Right ventricle myocardium superior (tissue), 1 donor: ENCODE measurements at places on chromosomes 7 and 10.
A peak's percentile ranks its signal among the peaks of the same experiment; 100 is the strongest.

- peak; percentile 50 for DNase-seq
Observed at GRCh38 chr10:1420661-1421362, 316.5 kb downstream of the ADARB2 start.

GRCh38 chr7:79736418-79736817, 283.0 kb upstream of the MAGI2 start:
- no peak for DNase-seq

DNA sequence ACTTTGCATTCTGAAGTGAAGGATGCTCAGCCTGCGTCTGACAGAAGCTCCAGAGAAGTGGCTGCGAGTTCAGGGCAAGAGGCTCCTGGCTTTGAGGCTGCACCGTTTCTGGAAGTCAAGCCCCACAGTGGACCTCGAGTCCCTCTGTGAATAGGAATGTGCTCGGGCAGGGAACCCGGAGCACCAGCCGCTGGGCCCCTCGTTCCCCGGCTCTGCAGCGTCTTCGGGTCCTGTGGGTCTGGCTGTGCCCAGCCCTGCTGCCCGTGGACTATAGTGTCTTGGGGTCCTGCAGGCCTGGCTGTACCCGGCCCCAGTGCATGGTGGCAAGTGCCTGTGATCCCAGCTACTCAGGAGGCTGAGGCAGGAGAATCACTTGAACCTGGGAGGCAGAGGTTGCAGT, 45.3 kb upstream of the PRKAR1B start:
- no peak for DNase-seq

DNA sequence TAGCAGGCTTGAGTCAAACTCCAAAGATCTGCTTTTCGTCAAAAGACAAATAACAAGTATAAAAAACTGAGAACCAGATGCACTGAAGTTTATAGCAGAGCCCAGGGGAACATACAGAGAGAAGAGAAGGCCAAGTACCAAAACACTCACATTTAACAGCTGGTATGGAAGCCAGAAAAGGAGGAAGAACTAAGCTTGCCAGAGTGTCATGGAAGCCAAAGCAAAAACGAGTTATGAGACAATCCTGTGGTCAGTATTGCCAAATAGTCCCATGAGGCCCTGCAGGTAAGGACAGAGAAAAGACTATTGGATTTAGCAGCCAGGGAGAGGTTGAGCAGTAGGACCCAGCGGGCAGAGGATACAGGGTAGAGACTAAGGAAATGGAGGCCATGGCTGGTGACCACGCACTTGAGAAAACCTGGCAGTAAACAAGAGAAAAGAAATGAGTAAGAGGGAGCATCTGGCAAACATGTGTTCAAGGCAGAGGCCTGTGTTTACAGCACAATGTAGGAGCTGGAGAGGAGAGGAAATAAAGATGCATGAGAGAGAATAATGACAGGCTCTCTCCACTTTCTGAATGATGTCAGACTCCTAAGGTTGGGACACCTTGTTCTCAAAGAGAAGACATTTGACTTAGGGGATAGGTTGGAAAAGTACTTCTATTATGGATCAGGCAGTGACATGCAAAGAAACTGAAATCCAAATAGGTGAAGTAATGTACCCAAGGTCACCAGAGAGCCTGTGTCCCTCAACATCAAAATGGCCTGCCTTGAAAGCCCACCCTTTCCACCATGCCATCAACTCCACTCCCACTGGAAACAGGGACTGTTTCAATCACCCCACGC, 9.1 kb downstream of the CREB3L2 start:
- peak; percentile 71 for DNase-seq

DNA sequence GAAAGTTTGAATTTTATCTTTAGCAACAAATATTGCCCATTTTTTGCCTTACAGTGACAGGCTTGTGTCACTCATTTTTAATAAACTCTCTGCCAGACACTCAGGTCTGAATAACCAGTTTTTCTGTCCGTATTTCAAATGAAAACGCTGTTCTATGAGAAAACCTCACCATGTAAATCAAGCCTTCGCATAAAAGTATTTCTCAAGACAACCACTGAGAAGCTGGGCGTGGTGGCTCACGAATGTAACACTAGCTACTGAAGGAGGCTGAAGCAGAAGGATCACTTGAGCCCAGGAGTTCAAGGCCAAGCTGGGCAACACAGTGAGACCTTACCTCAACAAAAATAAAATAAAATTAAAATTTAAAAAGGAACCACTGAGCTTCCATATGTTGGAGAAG, 339.3 kb downstream of the PARD3 start:
- no peak for DNase-seq

DNA sequence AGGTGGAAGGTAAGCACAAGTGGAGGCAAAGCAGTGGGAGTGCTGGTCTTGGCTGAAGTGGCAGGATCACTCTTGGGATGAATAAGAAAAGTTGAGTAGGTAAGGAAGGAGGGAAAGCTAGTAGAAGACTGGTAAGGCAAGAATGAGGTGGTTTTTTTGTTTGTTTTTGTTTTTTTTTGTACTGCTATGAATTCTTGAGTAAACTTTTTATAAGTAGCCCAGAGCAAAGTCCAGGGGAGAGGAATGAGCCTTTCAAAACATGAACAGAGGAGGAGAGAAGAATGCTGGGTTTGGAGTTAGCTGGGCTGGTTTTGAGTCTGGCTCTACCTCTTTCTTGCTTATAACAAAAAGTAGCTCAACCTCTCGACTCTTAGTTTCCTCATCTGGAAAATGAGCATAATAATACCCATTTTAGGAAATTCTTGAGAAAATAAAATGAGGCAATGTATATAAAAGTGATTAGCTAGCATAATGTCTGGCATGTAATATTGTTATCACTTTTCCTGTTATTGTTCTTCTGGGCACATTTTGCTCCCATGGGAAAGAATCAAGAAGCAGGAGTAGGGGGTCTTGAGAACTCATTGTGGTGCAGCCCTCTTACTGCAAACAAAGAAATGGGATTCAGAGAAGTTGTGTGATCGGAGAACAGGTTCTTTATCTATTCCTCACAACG, 24.1 kb upstream of the LRRC17 start:
- no peak for DNase-seq

GRCh38 chr7:153404124-153404523, 644.6 kb downstream of the ACTR3B start:
- DNase-seq, result no peak

- no peak for DNase-seq
Observed at GRCh38 chr7:51901489-51901840, 584.9 kb upstream of the COBL start.

DNA sequence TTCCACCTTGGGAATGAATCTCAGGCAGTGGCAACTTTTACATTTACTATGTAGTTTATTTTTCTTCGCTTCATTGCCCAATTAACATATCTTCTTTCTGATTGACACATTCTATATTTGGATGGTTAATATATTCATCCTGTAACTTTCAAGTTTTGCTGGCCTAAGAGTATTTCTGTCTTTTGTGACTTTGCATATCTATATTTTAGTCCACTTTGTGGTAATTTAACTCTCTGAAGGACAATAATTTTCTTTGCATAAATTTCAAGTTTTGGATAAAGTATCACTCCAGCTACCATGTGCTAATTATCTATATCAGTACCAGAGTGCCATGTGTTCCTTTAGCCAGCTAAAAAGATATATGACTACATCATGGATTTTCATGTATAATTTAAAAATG, 151.5 kb upstream of the KAT6B start:
- no peak for DNase-seq

GRCh38 chr10:89090756-89091445, 100.3 kb downstream of the FAS start:
- DNase-seq, result no peak

DNA sequence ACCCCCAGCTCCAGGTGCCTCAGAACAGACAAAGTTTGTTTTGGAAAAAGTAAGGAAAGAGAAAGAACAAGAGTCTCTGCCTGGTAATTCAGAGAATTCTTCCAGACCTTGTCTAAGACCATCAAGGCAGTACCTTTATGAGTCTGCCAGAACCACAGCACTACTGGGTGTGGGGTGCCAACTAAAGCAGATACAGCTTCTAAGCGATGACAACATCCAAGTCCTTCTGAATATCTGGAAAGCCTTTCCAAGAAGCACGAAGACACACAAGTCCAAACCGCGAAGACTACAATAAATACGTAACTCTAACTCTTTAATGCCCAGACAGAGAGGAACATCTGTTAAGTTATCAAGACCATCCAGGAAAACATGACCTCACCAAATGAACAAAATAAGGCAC, 94.3 kb downstream of the SIRT1 start:
- no peak for DNase-seq

DNA sequence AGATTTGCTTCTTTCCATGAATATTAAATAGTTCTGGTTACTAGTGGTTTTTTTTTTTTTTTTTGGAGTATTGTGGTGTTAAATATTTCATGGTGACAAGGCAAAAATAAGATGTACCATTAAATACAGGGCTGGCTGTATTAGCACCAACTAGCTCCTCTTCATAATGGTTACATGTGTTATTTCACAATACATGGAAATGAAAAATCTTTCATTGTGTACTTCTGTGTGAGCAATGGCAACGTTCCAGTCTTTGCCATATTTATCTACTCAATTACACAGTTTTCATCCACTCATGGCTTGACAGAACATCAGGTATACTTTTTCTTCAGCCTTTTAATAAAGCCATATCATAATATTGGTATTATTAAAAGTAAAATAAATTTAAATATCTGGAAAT, 394.7 kb upstream of the GRM3 start:
- no peak for DNase-seq

DNA sequence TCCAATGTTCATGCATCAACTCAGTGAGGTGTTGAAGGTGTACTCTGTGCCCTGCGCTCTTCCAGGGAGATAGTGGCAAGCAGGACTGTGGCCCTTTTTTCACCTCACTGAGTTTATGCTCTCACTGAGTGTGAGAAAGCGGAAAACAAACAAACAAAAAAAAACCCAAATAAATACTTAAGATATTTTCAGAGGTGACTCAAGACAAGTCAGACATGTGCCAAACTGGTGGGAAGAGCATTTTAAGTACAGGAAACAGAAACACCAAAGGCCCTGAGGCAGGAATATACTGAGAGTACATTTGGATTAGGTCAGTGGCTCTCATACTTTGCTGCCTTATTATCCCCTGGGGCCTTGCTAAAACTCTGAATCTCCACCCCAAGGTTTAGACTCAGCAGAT, 111.9 kb upstream of the IGFBP3 start:
- DNase-seq, result no peak

GRCh38 chr7:152485826-152486225, 50.0 kb upstream of the KMT2C start:
- DNase-seq, result no peak

GRCh38 chr10:1323951-1324350, 267.8 kb downstream of the WDR37 start:
- no peak for DNase-seq

DNA sequence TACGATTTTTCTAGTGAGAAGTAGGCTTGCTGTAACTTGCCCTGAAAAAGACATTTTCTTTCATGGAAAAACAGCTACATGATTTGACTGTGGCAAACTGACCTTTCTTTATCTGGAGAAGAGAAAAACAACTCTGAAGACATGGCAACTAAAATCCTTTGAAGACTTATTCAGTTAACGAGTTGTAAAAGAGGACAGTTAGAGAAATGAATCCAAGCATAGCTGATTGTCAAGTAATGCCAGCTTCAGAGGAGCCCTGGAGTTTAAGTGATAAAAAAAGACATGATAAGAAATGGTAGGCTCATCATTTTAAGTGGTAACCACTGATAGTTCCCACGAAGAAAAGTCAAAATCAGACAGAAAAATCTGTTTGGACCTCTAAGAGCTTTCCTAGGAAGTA, 19.6 kb downstream of the TMEM229A start:
- no peak for DNase-seq

DNA sequence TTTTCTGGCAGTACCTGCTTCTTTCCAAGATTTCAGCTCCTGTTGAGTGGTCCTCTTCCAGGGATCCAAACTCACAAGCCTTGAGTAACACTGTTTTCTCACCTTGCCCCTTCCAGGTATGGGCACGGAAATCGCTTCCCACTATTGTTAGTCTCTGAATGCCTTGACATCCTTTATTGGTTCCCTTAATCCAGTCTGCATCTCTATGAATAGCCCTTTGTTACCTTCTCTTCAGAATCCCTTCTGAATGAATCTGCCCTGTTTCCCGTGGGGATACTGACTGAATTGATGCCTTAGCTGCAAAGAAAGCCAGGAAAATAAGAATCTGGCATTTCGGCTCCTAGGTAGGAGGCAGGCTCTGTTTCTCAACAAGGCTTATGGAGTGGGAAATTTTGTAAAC, 467.7 kb downstream of the PLXNA4 start:
- no peak for DNase-seq

DNA sequence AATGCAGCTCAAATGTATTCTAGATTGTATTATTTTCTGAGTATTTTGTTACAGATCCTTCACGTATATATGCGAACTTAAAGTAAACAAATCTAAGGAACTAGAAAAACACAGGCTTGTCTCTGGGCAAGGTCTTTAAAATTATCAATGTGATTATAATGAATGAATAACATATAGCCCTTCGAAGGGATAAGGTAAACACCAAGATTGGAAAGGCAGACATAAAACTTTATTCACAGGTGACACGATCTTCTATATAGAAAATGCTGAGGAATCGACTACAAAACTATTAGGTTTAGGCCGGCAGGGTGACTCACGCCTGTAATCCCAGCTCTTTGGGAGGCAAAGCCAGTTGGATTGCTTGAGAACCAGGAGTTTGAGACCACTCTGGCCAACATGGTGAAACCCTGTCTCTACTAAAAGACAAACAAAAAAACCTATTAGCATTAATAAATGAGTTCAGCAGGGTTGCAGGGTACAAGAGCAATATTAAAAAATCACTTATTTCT, 80.4 kb downstream of the CNNM2 start:
- DNase-seq, result no peak

DNA sequence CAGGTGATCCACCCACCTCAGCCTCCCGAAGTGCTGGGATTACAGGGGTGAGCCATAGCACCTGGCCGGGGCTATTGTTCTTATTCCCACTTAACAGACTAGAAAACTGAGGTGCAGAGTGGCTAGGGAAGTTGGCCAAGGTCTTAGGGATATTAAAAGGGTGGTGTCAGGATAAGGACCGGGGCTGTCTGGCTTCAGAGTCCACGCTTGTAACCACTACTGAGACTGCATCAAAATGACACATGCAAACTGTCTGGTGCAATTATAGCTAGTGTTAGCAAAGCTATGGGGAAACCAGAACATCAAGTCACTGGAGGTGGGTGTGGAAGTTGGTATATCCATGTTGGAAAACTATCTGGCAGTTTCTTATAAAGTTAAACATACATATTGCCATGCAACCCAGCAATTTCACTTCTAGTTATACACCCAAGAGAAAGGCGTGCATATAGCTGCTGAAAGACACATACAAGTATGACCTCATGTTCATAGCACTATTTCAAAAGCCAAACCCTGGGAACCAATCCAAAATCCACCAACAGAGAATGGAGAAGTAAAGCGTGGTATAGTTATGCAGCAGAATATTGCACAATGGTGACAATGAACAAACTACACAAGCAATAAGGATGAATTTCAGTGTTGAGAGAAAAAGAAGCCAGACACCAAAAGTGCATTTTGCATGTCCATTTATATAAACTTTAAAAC, 33.9 kb upstream of the EEPD1 start:
- DNase-seq, result no peak

GRCh38 chr7:152424348-152425108, 11.3 kb downstream of the KMT2C start:
- DNase-seq, result no peak
